Head of caudate nucleus (tissue), 42 donors: ENCODE measurements at places on chromosomes 13 and 19.

GRCh38 chr19:15331419-15332310 lies 674 bp downstream of the BRD4 start:
- DNase-seq: peak; percentile 5

GRCh38 chr13:63367522-63368198 lies 1952.0 kb upstream of the PCDH20 start:
- DNase-seq: no peak

GRCh38 chr19:52689843-52690368 lies 44.9 kb downstream of the ZNF611 start:
- DNase-seq: peak; percentile 66

GRCh38 chr13:45200701-45201232 lies at the start of gene KCTD4:
TSS of gene KCTD4 (minus strand) at chr13:45201045. CDS start at chr13:45194567, 6,478 bp downstream.
- no peak for DNase-seq

DNA sequence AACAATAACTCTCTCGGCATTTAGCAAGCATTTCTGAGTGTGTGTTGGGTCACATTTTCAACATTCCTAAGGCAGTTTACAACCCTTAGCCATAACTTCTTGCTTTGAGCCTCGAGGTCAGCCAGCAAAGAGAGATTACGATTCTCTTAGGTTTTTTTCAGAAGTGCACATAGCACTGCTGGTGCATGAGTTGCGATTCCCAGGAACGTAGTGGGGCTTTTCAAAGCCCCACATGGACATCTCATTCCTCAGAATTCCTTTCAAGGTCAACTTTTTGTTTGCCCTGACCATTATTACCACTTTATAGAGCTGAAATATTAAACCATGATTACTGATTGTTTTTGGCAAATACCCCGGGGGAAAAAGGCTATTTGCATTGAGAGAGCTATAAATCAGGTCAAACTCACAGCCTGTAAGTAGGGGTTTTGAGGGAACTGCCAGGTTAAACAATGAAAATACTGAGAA lies 705.3 kb downstream of the GPC5 start:
- DNase-seq: no peak

DNA sequence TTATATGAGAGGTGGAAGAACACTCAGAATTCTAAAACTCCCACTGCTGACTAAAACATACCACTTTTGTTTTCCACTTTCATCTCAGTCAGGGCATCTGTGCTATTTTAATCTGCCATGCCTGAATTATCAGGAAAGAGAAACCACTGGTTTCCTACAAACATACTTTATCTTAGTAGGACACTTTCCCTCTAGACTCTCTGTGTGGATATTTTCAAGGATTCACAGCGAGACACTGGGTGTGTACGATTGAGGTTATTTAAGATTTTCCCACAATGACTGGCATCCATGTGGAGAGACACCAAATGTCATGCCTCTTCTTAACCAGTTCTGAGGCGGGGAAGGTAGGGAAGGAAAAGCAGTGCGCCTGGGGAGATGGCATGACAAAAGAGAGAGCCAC lies 212.2 kb downstream of the ENOX1 start:
- no peak for DNase-seq

DNA sequence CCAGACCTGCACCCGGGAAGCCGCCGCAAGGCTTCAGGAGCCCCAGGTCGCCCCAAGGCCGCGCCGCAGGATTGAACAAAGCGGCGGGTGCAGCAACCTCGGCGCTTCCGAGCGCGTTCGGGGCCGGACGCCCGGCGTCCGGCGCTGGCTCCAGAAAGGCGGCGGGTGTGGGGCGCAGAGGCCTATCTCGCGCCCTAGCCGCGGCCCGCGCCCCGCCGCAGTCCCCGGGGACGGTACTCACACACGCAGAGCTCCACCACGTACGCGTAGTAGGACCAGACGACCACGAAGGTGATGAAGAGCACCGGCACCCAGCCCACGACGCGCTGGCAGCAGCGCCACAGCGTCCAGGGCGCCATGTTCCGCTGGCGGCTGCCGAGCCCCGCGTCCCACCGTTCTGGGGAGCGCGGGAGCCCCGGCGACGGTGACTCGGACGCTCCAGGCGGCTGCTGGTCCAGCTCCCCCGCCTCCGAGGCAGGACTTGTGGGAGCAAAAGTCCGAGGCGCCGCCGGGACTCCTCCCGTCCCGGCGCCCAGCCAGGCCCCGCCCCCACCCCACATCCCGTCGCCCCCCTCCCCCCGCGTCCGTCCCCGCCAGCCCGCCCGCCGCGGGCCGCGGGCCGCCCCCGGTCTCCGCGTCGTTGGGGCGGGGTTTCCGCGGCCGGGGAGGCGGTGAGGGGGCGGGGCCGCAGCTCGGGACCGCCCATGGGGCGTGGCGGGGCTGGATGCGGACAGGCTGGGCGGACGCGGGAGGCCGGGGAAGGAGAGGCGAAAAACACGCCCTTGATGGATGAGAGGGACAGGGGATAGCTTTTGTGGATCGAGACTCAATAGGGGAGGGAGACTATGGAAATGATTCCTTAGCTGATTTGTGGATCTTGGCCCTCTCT lies at the start of gene ZDHHC20:
Gene ZDHHC20 (minus strand): TSS at position 491 of the 889 bp plus-strand sequence. CDS start 132 bp downstream, at position 359.
- DNase-seq: peak; percentile 94
